ENCODE measurements at places on chromosomes 5 and 9. TPM values are rescaled to one million over a fixed set of nuclear protein-coding genes. Genes with fewer than 3 reads are reported as not detected.

SHROOM1 gene
- total RNA-seq = 1.4 TPM

PCDHB15 gene
- total RNA-seq = not detected

ADAMTS2 gene
- total RNA-seq = 3.1 TPM

GGTA1 gene
- not detected for total RNA-seq

SCGB3A1 gene
- total RNA-seq = not detected

RASA1 gene
- 16.7 TPM for total RNA-seq

RNF14 gene
- total RNA-seq = 105 TPM

SLC31A2 gene
- total RNA-seq = 6.3 TPM

NMUR2 gene
- total RNA-seq = not detected

TAF11L5 gene
- total RNA-seq = not detected

RETREG1 gene
- total RNA-seq = 21.3 TPM

TMEM141 gene
- total RNA-seq = 42.0 TPM

C8G gene
- total RNA-seq = not detected

ENTPD2 gene
- total RNA-seq = not detected

GPRIN1 gene
- 11.4 TPM for total RNA-seq

GPR150 gene
- total RNA-seq = 0.93 TPM

SLC6A18 gene
- total RNA-seq = not detected

CRHBP gene
- total RNA-seq = 0.15 TPM

KCNN2 gene
- total RNA-seq = 10.3 TPM

SLC36A3 gene
- total RNA-seq = not detected

AIF1L gene
- total RNA-seq = 62.6 TPM

WDR38 gene
- total RNA-seq = not detected

IFNA1 gene
- not detected for total RNA-seq

PCDHA8 gene
- total RNA-seq = not detected

ZDHHC11 gene
- total RNA-seq = 5.9 TPM

IFT74 gene
- total RNA-seq = 8.7 TPM

NR6A1 gene
- 0.69 TPM for total RNA-seq

NXNL2 gene
- 0.73 TPM for total RNA-seq

SLC6A3 gene
- not detected for total RNA-seq

PRDM9 gene
- not detected for total RNA-seq

OR1J2 gene
- total RNA-seq = not detected
